ENCODE measurements at places on chromosomes 5 and 9.

DNA sequence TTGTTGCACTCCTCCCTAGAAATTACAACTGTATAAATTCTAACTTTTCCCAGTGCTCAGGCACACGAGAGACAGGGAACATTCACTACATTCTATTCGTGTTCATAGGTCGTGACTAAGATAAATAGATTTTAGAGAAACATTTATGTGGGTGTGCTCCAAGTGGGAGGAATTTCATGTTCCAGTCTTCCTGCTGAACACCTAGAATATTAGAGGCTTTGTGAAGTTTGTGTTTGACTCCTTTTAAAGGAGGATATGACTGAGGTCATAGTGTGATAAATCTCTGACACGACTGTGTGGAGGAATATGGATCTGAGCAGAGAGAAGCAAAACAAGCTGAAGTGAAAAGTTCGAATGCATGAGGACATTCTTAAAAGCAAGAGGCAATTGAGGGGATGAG, 355.3 kb downstream of the ZSWIM6 start:
- H3K4me3 ChIP-seq, result no peak overlapping the region
- H3K27me3 ChIP-seq, result no peaks in the 10 kb centered on the region

GRCh38 chr5:142845402-142845921, 75.3 kb downstream of the ARHGAP26 start:
- no peak overlapping the region for H3K4me3 ChIP-seq
- no peaks in the 10 kb centered on the region for H3K36me3 ChIP-seq
- no peak for DNase-seq
- no peak overlapping the region for H3K27ac ChIP-seq

- no peaks in the 10 kb centered on the region for H3K4me1 ChIP-seq
- no peak for DNase-seq
- no peak overlapping the region for H3K27ac ChIP-seq
- no peak overlapping the region for H3K4me3 ChIP-seq
- no peaks in the 10 kb centered on the region for H3K27me3 ChIP-seq
These were observed 527.8 kb upstream of the TLE4 start for GRCh38 chr9:79043916-79044315.

DNA sequence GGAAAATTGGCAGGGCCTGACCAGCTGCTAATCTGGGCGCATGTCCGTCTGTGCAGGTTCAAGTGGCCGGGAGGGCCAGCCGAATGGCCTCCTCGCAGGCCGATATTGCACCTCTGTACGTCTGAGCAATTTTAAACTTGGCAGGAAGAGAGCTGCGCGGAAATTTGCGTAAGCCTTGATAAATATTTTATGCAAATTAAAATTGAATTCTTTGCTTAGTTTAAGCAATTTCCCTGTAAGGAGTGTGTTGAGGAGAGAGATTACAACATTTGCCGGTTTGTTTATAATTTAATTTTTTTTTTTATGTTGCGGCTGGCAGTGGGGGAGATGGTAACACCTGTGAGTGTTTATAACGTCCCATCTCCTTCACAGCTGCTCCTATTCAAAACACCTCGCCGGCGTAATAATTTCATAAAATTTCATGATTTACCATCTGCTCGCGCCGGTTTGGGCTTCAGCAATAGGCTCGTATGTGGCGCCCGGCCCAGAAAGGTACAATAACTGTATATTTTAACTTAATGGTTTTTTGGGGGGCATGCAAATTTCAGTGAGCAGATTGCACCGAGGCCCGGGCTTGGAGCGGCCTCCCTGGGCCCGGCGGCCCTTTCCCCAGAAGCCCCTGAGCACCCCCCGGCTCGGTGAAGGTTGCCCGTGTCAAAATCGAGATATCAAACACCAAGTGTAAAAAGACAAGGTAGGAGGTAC, 269.4 kb upstream of the MVB12B start:
- H3K36me3 ChIP-seq, result no peaks in the 10 kb centered on the region
- H3K27ac ChIP-seq, result no peak overlapping the region
- no peaks in the 10 kb centered on the region for H3K4me1 ChIP-seq
- H3K27me3 ChIP-seq, result no peaks in the 10 kb centered on the region
- no peak for DNase-seq
- H3K4me3 ChIP-seq, result no peak overlapping the region

DNA sequence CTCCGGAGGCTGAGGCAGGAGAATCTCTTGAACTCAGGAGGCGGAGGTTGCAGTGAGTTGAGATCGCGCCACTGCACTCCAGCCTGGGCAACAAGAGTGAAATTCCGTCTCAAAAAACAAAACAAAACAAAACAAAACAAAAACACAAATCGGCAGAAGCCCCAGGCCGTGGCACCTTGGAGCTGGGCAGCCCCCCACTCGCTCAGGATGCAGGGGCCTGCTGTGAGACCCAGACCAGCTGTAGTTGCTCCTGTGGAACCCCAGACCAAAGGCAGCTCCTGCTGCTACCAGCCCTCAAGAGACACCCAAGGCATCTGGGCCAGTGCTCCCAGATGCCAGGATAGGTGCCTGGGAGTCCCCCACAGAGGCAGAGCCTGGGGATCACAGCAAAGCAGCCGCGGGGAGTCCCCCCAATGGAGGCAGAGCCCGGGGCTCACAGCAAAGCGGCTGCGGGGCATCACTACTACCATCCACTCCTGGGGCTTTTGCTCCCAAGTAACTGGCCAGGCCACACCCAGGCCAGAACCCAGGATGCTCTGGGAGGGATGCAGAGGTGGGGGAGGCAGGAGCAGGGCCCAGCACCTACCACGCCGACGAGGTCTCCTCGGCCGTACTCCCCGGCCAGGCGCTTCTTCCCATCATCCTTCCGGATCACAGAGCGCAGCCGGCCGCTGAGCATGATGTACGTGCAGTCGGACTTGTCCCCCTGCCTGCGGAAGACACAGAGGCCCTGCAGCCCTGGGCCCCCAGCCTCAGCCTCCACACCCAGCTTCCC, 37.7 kb upstream of the NSMF start:
- no peaks in the 10 kb centered on the region for H3K4me1 ChIP-seq
- H3K4me3 ChIP-seq, result no peak overlapping the region
- no peak overlapping the region for H3K27ac ChIP-seq
- no peaks in the 10 kb centered on the region for H3K36me3 ChIP-seq

DNA sequence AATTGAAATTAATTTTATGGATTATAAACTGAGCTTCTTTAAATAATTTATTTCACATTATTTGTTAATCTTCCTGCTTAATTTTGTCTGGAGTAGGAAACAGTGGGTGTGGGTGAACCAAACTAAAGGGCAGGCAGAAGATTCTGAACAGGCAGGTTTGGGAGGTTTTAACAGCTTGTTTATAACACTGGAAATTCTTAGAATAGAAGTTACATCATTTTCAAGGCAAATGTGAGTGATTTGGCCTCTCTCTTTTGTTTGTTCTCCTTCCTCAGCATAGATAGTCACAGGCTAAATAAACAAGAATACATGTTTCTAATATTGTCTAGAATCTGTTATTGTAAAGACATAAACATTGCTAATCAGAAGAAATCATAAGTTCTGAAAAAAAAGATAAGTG, 970.9 kb upstream of the NUDT12 start:
- no peak overlapping the region for H3K27ac ChIP-seq
- no peak overlapping the region for H3K4me3 ChIP-seq
- no peak for DNase-seq
- H3K36me3 ChIP-seq, result no peaks in the 10 kb centered on the region

- H3K36me3 ChIP-seq, result no peaks in the 10 kb centered on the region
- no peak overlapping the region for H3K4me3 ChIP-seq
- no peak for DNase-seq
- H3K4me1 ChIP-seq, result no peaks in the 10 kb centered on the region
- no peak overlapping the region for H3K27ac ChIP-seq
These were observed 128.0 kb downstream of the NPR3 start for GRCh38 chr5:32839106-32839505.

DNA sequence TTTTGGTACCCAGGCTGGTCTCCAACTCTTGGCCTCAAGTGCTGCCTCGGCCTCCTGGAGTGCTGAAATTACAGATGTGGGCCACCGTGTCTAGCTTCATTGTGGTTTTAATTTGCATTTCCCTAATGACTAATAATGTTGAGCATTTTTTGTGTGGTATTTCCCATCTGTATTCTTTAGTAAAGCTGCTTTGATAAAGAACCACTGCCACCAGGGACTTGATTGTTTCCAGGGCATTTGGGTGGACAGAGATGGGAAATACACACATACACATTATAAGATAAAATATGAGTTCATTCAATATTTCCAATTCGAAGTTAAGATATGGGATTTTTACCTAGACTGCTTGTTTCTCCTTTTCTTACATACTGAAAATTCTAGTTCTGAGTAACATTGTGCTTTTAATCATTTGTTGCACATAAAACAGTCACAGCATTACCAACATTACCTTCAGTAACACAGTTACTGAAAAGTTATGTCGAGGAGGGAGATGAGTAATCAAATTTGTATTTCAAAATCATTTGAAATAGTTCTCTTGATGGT, 28.9 kb downstream of the HABP4 start:
- no peaks in the 10 kb centered on the region for H3K4me1 ChIP-seq
- H3K4me3 ChIP-seq, result no peak overlapping the region
- no peaks in the 10 kb centered on the region for H3K36me3 ChIP-seq

- peaks cover 90% of the 10 kb centered on the region for H3K27me3 ChIP-seq
- no peak overlapping the region for H3K27ac ChIP-seq
- no peak for DNase-seq
- peaks cover 63% of the 10 kb centered on the region for H3K4me1 ChIP-seq
These were observed 1.0 kb upstream of the BARX1 start for GRCh38 chr9:93955981-93956784.

DNA sequence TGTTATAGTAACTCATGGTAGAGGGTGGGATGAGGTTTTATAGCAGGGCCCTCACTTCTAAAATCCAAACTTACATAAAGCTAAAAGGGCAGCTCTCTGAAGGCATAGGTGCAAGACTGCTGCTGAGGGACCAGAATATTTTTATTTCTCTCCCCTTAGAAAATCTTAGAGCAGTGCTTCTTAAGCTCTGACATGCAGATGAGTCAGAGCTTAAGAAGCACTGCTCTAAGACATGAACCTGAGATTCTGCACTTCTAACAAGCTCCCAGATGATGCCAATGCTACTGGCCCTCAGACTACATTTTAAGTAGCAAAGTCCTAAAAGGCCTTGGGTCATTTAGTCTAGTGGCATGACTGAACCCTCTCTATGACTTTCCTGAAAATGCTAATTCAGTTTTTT, 97.6 kb upstream of the SPRY4 start:
- H3K27ac ChIP-seq, result no peak overlapping the region
- H3K36me3 ChIP-seq, result no peaks in the 10 kb centered on the region
- H3K4me1 ChIP-seq, result peaks cover 58% of the 10 kb centered on the region

DNA sequence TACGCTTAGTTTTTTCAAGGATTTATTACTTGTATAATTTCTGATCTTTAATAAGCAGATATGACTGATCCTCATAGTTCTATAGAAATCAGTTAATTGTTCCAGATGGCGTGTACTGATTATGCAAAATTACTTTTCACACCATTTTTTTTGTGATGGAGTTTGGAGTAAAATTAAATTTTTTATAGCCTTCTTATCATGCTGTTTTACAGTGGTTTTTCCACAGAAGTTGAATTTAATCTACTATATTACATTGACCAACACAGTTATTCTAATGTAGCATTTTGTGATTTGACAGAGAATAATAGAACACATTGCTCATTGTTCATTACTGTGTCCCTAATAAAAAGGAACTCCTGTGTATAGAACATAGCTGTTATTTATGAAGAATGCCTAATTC, 111.1 kb downstream of the MVB12B start:
- no peaks in the 10 kb centered on the region for H3K36me3 ChIP-seq
- H3K4me1 ChIP-seq, result no peaks in the 10 kb centered on the region
- H3K27me3 ChIP-seq, result no peaks in the 10 kb centered on the region
- no peak for DNase-seq

DNA sequence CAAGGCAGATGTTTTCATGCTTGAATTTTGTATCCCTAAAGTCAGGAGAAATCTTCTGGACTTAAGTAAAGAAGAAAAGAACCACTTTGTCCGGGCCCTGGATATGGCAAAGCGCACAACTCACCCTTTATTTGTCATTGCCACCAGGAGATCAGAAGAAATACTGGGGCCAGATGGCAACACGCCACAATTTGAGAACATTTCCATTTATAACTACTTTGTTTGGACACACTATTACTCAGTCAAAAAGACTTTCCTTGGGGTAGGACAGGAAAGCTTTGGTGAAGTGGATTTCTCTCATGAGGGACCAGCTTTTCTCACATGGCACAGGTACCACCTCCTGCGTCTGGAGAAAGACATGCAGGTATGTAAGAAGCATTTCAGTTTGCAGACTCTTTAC, 2.3 kb downstream of the TYRP1 start:
- H3K4me3 ChIP-seq, result no peak overlapping the region
- no peak overlapping the region for H3K27ac ChIP-seq
- H3K36me3 ChIP-seq, result no peaks in the 10 kb centered on the region
- no peaks in the 10 kb centered on the region for H3K4me1 ChIP-seq

GRCh38 chr5:176174345-176175025, 63.7 kb upstream of the SIMC1 start:
- H3K4me3 ChIP-seq, result no peak overlapping the region
- H3K27ac ChIP-seq, result no peak overlapping the region
- no peaks in the 10 kb centered on the region for H3K36me3 ChIP-seq

DNA sequence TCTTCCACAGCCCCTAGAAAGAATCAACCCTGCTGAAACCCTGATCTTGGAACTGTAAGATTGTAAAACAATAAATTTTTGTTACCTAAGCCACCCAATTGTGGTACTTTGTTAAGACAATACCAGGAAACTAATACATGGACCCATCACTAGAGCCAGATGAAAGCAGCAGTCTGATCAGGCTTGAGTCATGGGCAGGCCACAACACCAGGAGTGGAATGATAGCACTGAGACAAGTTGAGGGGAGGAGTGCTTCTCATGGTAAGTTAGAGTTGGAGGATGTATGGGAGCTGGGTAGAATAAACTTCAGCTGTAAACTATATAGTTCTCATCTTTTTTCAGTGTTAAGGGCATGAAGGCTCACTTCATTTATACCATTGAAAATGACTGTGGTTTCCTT, 164.4 kb upstream of the OR13F1 start:
- no peaks in the 10 kb centered on the region for H3K36me3 ChIP-seq
- no peak for DNase-seq
- H3K27me3 ChIP-seq, result no peaks in the 10 kb centered on the region
- no peaks in the 10 kb centered on the region for H3K4me1 ChIP-seq
- no peak overlapping the region for H3K4me3 ChIP-seq
- no peak overlapping the region for H3K27ac ChIP-seq

DNA sequence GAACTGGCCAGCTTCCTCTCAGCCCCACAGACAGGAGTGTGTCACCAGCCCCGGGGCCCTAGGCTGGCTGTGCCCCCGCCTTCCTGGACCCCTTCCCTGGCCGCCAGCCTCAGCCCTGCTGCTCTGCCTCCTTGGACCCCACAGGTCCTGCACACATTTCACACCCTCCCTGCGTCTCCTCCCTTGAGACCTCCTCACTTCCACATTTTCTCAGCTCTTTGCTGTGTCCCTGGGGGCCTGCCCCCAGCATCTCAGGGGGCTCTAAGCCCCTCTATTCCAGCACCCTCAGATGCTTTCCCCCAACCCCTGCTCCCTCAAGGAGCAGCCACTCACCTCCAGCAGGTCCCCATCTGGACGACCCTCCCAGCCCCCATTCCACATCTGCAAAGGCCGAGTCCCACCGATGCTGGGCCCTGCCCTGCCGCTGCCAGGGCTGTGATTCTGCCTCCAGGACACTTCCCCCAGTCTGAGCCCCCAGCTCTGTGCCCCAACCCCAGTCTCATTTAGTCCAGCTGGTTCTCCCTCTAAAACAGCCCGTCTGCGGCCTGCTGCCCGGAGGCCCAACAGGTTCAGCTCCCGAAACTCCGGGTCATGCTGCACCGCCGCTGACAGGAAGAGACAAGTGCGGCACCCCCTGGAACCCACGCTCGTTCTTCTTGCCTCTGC, 4.2 kb downstream of the SLC34A3 start:
- DNase-seq, result no peak
- peaks cover 13% of the 10 kb centered on the region for H3K4me1 ChIP-seq
- no peak overlapping the region for H3K27ac ChIP-seq
- H3K36me3 ChIP-seq, result no peaks in the 10 kb centered on the region

Data from effector memory CD4-positive, alpha-beta T cell (primary cell).